Left lobe of liver (tissue), 2 donors: ENCODE measurements at places on chromosomes 4 and X.

GRCh38 chr4:105280338-105281123, 133.9 kb downstream of the TET2 start:
- DNase-seq: no peak

DNA sequence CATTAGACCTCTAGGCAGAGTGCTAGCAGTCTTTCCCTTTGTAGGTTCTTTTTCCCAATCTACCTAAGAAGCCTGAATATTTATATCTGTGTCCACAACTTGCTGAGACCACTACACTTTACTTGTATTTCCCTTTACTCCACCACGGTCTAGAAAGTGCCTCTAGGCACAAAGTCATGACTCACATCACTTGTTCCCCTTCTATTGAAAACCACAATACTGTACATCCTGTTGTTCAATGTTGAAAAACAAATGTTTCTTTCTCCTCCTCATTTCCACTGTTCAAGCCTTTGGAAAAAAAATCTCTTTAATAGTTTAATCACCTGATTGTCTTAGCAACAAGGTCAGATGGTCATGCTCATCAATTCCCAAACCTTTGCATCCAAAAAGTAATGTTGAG, 326.7 kb downstream of the GUCY2F start:
- DNase-seq: no peak

- DNase-seq: no peak
These were observed 728.7 kb downstream of the IL1RAPL1 start for GRCh38 chrX:29315931-29316330.

DNA sequence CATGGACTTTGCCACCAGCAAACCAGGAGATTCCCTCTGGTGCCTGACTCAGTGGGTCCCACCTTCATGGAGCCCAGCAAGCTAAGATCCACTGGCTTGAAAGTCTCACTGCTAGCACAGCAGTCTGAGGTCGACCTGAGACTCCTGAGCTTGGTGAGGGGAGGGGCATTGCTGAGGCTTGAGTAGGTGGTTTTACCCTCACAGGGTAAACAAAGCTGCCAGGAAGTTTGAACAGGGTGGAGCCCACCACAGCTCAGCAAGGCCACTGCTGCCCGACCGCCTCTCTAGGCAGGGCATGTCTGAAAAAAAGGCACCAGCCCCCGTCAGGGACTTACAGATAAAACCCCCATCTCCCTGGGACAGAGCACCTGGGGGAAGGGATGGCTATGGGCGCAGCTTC, 28.1 kb downstream of the FAM9A start:
- no peak for DNase-seq

DNA sequence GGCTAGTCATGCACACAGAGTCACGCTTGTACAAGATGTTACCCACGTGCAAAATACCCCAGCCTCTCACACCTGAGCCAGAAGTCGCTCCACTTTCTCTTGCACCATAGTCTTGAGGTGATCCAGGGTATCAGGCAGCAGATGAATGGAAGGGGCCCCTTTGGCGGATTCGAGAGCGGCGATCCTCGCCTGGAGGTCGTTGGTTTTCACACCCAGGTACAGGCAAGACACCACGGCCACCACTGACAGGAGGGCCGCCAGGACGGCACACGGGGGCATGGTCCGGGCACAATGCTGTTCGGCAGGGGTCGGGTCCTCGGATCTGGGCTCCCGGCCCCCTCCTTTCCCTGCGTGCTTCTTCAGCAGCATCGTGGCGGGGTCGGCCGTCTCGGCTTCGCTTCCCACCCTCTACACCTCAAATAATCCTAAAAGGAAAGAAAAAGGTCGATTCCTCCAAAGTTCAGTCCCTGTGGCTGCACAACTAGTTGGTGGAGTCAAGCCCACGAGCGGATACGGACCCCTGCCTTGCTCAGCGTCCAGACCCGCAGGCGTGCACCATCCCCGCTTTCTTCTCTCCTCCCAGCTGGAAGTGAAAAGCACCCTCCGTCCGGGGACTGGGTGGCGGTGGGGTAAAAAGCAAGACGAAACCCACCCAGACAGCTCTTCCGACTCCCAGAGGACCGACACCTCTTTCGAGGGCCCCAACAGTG, 652 bp downstream of the COL25A1 start:
- DNase-seq: no peak

GRCh38 chrX:1011691-1012283, 200.7 kb downstream of the CRLF2 start:
- no peak for DNase-seq

- no peak for DNase-seq
These were observed 95.4 kb upstream of the RAB40AL start for GRCh38 chrX:102841706-102842003.

DNA sequence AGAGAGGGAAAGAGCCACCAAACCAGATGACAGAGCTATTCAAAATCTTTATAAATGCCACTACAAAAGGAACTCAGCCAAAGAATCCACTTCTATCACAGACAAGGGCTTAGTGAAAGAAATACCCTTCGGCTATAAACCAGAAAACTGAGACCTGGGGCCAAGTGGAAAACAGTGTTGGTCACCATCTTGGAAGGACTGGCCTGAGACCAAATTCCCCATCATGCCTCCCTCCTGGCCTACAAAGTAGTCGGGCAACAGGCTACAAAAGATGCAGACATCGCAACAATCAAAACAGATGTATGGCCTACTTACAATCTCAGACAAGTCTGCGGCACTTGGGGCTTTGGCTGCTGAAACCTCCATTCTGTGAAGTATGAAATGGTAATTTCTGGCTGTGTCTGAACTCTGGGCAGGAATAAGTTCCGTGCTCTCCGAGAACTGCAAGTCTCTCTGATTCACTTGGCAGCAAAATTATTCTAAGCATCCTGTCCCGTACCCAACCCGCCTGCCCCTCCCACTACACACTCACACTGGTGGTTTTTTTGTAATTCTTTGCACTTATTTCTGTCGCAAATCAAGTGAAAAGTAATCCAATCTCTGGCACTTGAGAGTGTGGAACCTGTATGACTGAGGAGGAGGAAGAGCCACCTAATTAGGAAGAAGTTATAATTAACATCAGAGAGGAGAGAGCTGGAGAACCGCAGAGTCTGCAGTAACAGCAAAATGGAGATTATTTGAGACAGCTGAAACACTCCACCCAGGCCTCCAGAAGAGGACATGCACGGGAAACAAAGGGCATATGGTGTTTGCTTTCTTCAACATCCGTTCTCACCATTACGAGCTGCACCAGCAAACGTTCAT, 87.8 kb downstream of the SH3KBP1 start:
- no peak for DNase-seq

GRCh38 chrX:116232833-116233232, 62.3 kb downstream of the AGTR2 start:
- no peak for DNase-seq

DNA sequence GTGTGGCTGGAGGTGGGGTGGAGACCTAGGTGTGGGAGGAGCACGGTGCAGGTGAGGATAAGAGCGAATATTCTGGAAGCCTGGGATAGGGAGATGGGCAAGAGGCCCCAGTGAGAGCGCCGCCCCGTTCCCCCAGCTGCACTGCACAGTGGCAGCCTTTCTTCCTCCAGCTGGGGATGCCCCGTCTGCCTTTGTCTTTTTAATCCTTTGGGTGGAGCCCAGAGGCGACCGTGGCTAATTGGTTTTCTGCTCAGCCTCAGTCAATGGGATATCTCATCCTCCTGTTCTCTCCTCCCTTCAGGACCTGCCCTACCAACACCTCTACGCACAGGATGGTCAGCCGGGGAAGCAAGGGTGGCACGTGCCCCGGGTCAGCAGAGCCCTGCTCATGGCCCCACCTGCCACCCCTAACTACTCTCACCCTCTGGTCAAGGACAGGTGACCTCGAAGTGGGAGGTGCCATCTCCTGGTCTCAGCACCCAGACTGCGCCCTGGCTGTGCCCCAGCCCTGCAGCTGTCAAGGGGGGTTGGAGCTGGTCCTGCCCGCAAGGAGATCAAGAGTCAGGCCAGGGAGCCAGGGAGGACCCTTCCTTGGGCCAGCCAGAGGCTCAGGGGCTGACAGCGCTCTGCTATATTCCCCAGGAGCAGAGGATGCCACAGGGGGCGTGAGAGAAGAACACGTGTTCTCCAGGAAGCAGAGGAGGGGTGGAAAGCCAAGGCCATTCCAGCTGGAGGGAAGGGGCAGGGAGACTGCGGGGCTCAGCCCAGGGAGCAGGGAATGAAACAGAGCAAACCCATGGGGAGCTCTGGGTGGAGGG, 64.0 kb downstream of the ADRA2C start:
- DNase-seq: no peak
